ENCODE measurements at places on chromosomes 3 and 15.

DNA sequence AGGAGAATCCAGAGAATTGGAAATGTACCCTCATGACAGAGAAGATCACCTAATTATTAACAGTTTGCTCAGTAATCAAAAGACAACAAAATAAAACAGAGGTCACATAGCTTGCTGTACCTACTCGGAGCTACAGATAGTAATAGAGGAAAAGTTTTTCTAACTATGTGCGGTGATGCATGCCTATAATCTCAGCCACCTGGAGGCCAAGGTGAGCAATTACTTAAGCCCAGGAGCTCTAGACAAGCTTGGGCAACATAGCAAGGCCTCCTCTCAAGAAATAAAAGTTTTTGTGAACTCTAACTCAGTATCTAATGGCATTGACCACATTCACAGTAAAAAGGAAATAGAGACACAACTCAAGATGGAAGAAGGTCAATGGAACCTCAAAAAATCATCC, 243.6 kb downstream of the ATP8B4 start:
- DNase-seq: no peak

DNA sequence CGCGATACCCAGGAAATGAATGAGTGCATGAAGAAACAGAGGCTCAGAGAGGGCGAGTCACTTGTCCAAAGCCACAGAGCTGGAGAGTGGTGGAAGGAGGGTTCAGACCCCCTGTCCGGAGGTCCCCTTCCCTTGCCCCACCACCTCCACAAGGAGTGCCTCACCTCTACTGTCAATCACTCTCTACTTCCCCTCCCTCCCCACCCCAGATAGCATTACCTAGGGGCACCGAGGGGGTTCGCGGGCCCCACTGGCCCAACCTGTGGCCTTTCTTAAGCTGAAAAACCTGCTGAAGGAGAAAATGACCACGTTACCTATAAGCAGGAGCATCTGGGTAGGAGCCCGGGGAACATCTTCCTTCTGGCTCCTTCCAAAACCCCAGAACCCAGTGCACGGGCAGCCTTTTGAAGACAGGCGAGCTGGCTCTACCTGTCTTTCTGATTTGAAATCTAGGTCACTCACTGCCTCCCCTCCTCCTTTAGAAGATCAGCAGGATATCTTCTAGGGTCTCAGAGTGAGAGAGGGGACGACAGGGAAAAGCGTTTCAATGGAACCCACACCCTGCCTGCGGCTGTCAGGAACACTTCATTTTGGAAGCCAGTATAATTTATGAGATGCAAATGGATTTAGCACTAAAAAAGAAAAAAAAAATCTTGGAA, 89.9 kb upstream of the MEF2A start:
- peak; percentile 65 for DNase-seq

GRCh38 chr15:81194723-81195122, 2.0 kb upstream of the IL16 start:
- DNase-seq: no peak

GRCh38 chr3:10192953-10193691, 28.4 kb downstream of the IRAK2 start:
- DNase-seq: no peak

- DNase-seq: no peak
These were observed 293.3 kb downstream of the MEX3B start for GRCh38 chr15:81752546-81752942.
